Stimulated activated CD4-positive, alpha-beta T cell treated with anti-CD3 and anti-CD28 coated beads, Interleukin-4, amount 100 ng/mL, for 24 hours (primary cell): ENCODE measurements at places on chromosomes 3 and 15.

DNA sequence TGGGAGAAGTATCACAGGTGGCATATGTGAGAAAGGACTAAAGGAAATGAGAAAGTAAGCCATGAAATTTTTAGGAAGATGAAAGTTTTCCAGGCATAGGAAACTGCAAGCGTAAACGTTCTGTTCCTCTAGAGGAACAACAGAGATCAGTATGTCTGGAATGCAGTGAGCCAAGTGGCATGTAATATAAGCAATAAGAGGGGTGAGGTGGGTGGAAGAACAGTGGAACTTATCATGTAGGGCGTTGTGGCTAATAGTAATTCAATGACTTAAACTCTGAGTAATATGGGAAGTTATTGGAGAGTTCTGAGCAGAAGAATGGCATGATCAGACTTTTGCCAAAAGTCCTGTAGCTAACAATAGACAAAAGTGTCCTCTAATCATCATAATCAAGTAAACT lies 902.9 kb downstream of the EPHA3 start:
- DNase-seq = no peak

DNA sequence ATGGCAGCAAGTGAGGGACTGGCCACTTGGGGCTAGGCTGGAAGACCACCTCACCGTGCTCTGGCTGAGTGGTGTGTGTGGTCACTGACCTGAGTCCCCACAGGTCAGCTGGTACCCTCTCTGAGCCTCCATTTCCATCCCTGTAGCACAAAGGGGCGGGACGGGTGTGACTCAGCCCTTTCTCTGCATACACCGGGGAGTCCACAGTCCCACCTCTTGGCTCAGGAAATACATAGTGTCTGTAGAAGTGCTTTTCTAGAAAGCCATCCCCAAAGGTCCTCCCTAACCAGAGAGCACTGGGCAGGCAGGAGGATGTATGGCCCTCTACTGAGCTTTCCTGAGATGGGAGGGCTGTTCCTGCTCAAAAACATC lies 27.2 kb downstream of the WNT7A start:
- DNase-seq = no peak

DNA sequence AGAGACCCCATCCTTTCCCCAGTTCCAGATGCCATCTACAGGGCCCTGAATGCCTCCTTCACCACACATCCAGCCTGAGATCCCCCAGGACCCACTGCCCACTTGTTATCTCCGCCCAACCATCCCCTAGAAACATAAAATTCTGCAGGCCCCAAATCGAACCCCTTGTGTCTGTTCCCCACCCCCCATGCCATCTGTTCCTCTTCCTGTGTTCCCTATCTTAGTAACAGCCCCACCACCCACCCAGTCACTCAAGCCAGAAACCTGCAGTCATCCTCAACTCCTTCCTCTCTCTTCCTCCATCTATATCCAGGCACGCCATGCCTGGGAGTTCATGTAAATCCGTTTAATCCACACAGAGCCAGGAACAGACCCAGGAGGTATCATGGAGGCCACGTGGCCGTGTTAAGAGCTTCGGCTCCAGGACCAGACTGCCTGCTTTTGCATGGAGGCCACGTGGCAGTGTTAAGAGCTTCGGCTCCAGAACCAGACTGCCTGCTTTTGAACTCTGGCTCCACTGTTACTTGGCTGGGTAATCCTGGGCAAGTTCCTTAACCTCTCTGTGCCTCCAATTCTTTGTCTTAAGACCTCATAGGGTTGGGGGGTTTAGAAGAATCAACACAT lies 4.8 kb downstream of the CSRNP1 start:
- DNase-seq = no peak

DNA sequence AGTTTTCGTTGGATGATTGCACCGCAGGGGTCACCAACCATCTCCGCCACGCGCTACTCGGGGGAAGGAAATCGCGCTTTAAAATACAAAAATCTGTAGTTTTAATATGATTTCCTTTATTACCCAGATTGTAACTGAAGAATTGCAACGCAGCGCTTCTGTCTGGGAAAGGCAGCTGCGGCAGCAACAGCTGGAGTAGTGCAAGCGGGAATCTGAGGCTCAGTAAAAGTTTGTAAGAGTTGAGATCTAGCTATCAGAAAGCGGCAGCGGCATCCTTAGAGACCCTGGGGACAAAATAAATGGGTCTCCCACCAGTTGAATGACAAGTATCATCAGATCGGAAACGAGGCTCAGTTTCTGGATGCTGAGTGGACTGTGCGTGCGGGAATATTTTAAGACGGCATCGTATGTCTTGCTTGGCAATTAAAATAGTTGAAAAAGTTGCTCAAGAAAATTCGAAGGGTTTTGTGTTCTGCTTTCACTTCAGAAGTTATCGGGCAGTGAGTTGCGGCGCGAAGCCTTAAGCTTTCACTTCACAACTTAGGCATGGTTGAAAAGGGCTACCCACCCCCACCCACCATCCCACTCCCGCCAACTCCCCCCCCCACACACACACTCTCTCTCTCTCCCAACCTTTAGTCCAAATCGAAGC lies 2.7 kb downstream of the MECOM start:
- DNase-seq = no peak

DNA sequence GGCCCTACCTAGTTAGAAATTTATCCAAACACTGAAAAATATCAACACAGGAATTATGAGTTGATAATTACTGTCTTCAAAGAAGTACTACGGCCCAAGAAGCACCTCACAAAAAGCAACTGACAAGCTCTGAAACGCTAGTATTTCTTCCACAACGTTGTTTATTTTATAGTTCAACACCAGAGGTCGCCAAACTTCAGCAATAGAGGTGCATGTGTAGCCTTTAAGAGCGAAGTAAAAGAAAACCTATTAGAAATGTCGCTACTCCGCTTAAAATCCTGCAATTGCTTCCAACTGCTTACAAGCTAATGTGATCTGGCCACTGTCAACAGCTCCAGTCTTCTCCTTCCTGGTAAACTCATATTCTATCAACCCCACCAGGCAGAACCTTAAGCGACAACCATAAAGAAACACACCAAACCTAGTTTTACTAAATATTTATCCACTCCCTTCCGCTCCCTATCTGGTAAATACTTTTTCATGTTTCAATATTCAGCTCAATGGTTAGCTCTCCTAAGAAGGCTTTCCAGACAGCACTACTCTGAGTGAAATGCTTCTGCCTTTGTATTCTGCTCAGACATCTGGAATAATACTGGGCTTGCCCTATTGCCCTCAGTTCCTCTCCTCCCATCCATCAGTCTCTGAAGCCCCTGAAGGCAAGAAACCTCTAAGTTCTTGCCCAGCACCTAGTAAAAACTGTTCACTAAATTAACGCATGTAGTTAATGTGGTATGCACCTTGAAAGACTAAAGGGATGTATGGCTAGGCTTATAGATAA lies 110.2 kb downstream of the NR1I2 start:
- peak; percentile 55 for DNase-seq

GRCh38 chr3:33394403-33395054 lies 45.7 kb downstream of the UBP1 start:
- DNase-seq = no peak

DNA sequence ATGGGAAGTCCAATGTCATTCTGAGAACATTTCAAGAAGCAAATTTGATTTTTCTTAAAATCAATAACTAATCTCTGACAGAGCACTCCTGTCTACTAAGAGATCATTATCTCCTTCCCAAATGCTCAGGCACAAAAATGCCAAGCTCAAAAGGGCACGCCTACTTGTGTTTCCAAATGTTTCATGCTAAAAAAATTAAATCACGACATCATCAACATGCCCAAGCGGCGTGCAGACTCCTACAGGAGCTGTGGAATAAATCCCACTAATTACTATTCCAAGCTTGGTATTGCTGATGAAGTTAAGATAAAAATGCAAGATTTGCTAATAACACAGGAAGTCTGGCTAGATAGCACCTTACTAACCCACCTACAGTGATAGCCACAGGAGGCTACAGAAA lies 140.8 kb downstream of the OSBPL10 start:
- DNase-seq = no peak

DNA sequence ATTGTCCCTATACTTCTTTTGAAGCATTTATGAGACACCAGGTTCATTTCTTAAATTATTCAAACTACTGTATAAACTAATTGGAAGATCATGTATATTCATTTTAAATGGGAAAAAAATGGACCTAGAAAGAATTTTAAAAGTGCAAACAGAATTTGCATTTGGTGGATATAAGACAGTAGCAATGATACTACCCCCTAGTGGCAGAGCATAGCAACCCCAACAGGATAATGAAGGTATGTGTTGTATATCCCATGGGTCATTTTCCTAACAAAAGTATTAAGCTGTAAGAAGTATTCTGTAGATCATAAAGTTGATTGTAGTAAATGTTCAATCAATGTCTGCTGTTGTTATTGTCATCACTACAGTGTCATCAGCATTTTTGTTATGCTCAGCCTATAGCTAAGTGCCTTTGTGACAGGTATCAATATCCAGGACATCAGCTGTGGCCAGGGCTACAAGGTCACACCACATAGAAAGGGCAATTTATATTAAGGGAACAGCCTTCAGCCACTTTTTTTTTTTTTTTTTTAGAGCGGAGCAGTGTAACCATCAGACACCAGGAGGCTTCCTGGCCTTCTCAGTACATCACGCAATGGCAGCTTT lies 175.8 kb downstream of the FOXB1 start:
- peak; percentile 40 for DNase-seq

- DNase-seq = no peak
These were observed 176.3 kb downstream of the RAB11A start for GRCh38 chr15:66045542-66045941.

DNA sequence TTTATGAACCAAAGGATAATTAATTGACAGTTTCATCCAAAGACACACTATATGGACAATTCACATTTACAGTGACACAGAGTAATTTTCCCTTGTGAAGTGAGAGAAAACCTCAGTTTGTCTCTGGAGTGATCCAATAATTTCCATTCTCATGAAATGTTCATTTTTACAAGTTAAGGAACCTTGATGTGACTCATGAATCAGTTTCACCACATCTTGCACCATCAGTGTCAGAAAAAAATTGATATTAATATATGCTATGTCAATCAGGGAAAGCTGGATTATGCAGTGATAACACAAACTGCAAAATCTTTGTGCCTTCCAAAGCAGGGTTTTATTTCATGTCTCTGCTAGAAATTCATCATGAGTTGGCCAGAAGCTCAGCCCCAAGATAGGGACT lies 348.1 kb downstream of the ARPP21 start:
- DNase-seq = no peak

- DNase-seq = no peak
These were observed 278.9 kb downstream of the KLF13 start for GRCh38 chr15:31605467-31605931.

DNA sequence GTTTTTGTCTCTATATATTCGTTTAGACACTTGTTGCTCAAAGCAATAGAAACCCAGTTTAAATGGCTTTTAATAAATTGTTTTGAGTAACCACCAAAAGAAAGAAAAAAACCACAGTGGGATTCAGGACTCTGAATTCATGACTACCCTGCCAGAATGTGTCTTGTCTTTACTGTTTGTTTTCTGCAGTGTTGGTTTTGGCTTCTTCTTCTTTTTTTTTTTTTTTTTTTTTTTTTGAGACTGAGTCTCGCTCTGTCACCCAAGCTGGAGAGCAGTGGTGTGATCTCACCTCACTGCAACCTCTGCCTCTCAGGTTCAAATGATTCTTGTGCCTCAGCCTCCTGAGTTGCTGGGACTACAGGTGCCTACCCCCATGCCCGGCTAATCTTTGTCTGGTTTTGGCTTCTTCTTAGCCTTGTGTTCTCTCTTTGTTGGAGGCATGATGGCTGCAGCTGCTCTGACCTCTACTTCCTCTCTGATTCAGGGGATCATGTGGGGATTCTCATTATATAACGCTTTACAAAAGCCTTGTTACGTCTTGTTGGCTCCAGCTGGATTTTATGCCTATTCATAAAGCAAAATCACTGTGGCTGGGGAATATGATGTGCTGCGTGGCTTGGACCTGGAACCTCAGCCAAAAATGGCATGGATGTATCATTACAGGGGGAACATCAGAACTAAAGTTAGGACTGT lies 54.0 kb downstream of the PLS1 start:
- DNase-seq = no peak

GRCh38 chr3:47000198-47000815 lies 20.8 kb downstream of the NBEAL2 start:
- DNase-seq = no peak

DNA sequence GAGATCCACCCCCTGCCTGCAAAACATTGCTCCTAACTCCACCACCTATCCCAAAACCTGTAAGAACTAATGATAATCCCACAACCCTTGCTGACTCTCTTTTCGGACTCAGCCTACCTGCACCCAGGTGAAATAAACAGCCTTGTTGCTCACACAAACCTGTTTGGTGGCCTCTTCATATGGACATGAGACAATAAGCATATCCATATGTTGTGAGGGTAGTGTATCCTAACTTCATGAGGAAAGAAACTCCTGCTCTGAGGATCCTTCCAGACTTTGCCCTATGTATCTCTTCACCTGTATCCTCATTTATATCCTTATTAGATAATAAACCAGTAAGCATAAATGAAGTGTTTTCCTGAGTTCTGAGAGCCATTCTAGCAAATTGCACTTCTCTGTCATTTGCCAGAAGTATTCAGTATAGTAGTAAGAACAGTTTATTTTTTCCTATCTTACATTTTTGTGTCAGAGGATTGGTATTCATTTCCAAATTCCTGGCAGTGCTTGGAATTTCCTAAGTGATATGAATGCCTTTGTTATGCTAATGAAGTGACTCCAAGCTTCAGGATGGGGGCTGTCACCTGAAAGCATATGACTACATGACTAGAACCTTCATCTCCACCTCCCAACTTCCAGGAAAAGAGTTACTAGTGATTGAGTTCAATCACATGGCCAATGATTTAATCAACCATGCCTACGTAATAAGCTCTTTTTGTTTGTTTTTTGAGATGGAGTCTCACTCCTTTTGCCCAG lies 30.2 kb downstream of the TTBK2 start:
- no peak for DNase-seq

DNA sequence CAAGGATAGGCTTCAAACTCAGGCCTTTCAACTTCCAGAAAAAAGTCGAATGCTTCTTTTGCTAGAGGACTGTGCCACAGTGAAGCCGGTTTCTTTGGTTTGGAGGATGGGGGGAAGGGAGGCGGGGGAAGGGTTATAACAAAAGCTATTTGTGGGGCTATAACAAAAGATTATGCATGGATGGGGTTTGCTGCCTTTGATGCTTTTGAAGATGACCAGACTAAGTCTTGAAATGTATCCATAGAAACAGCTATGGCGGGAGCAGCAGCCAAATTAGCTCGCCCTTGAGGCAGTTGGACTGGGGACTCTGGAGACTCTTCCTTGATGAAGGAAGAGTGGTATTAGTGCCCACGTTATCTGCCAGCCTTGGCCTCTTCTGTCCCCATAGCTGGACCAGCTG lies 47.5 kb downstream of the SRGAP3 start:
- DNase-seq = no peak

- no peak for DNase-seq
These were observed 62.9 kb downstream of the FBN1 start for GRCh38 chr15:48582452-48583247.

DNA sequence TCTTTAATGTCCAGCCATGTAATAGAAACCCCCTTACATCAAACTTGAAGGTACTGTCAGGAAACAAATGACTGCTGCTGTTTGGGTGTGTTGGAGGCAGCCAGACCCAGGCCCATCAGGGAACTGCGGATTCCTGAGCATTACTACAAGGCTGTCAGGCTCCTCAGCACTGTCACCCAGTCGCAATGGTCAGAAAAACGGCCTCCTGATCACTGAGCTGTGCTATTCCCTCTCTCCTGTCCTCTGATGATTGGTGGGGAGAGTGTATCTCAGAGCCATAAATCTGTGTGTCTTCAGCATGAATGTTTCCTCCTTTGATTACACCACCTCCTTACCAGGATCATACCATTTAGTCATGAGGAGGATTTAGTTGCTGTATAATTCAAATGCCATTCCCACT lies 135.2 kb upstream of the GADL1 start:
- no peak for DNase-seq
